ENCODE measurements at places on chromosomes 2 and 18.

GRCh38 chr2:138430181-138430580, 71.4 kb upstream of the SPOPL start:
- no peak for DNase-seq

- DNase-seq: no peak
These were observed 67.4 kb downstream of the BCL11A start for GRCh38 chr2:60486067-60486466.

- DNase-seq: peak; percentile 71
These were observed 117.3 kb downstream of the GALR1 start for GRCh38 chr18:77366720-77367641.

DNA sequence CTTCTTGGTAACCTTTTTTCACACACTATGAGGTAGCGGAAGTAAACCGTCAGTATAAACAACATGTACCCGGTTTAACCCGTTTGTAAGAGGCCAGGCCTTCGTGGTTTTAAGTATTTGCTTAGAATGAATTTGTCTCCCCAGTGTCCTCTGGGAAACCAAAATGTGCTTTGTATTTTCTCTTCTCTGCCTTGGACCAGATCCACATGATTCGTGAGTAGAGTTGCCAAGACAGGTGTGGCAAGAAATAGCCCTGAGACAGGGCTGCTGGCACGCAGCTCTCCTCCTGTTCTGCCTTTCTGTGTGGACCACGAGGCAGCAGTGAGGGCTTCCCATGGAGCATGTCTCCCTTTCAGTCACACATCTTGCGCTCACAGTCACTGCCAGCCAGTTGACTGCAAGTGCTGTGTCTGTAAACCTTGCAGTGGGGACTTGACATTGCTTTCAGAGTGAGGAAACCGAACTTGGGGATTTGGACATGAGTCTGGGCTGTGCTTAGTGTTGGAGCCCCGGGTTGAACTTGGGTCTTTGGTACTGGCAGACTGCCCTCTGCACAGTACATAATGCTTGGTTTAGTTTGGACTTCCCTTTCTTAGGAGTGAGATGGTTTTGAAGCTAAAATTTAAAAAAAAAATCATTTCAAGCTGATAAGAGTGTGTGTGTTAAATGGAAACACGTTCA, 19.1 kb downstream of the BCL2L11 start:
- DNase-seq: no peak

DNA sequence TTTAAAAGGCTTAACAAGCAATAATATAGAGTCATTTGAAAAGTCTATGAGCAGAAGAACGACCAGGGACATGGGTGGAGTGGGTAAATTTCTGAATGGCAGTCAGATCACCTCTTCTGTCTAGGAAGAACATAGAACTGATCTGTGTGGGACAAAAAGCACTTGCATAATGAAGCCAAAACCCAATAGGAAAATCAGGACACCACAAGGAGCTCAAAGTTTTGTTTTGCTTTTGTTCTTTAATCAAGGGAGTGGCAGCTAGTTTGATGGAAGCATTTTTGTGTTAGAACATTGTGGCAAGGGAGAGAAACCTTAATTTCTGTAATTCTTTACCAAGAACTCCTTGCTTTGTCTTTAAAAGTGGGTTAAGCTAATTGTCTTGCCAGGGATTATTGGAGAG, 240.2 kb upstream of the TANK start:
- DNase-seq: no peak

- no peak for DNase-seq
These were observed 13.2 kb downstream of the MFSD2B start for GRCh38 chr2:24022975-24023575.

DNA sequence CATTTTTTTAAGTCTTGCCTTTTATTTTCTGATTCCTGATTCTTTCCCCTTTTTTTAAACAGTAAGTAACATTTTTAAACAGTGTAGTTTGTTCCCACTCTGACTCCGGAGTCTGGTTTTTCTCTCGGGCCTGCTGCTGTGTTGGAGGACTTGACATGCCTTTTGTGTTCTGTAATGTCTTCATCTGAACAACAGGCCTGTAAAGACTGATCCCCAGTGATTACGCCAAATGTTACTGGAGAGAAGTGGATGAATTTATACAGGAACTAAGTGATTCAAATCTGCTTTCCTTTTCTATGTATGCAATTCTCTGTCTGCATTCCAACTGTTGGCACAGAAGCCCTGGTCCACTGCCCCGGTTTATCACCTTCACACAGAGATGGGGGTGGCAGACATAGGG, 54.3 kb upstream of the RMDN2 start:
- no peak for DNase-seq

- peak; percentile 99 for DNase-seq
These were observed at the start of gene RMC1 for GRCh38 chr18:23503038-23503962. Gene RMC1 (plus strand): TSS chr18:23503511. CDS start chr18:23503619, 108 bp downstream.

- DNase-seq: no peak
These were observed 7.8 kb downstream of the RAX start for GRCh38 chr18:59265246-59265973.

DNA sequence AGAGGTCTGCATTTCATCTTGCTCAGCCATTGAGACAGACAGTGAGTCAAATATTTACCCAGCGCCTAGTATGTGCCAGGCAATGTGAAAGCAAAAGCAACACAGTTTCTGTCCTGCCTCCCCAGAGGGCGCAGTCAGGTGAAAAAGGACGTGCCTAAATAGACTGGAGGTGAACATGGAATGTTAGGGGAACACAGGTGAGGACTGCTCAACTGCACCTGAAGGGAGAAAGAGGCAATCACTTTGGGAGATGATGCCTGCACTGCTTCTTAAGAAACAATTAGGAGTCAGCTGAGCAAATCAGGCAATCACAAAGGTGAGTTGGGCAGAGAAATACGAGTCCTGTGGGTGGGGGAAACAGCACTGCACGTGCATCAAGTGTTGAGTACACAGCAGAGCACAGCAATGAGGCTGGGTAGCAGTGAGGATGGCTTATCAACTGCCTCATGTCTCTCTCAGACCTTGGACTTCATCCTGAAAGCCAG, 218.3 kb upstream of the SMAD7 start:
- no peak for DNase-seq

DNA sequence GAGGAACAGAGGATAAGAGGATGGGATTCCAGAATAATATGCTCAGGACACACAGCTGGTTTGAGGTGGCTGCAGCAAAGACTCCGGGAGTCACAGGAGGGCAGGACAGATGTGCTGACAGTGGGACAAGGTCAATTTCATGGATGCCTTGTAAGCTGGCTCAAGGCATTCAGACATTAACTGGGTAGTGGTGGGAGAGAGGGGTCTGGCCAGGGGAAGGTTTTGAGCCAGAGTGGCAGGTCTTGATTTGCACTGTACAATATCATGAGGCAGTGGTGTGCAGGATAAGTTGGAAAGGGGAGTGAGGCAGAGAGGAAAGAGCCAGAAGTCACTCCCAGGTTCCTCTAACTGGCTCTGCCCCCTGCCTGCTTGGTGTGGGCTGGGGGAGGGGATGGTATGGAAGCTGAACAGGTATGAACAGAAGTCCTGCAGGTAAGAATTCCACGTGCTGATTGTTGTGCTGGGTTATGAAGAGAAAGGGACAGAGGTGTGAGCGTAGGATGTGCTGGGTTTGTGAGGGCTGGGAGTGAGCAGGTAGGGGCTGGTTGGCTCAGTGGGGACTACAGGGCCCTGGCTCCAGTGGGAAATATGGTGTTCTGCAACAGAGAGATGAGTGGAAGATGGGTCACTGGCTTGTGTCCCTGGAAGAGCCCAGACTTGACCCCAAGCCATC, 141.7 kb upstream of the COPS8 start:
- no peak for DNase-seq

DNA sequence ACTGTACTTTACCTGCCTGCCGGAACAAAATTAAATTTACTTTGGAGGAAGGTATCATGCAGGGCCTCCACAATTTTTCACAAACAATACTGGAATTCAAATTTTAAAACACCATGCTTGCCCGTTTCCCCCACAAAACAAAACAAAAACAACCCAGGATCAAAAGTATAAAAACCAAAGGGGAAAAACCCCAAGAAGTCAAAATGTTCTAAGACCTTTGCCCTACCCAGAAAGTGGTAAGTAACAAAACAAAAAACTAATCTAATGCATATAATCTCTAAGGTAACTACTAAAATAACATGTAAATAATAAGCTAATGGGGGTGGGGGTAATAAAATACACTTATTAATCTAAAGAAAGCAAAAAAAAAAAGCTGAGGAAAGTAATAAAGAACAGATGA, 60.5 kb downstream of the CUL3 start:
- DNase-seq: no peak

- no peak for DNase-seq
These were observed 1.1 kb upstream of the TET3 start for GRCh38 chr2:73983322-73984202.

GRCh38 chr18:57542126-57542525, 44.4 kb downstream of the FECH start:
- DNase-seq: no peak

DNA sequence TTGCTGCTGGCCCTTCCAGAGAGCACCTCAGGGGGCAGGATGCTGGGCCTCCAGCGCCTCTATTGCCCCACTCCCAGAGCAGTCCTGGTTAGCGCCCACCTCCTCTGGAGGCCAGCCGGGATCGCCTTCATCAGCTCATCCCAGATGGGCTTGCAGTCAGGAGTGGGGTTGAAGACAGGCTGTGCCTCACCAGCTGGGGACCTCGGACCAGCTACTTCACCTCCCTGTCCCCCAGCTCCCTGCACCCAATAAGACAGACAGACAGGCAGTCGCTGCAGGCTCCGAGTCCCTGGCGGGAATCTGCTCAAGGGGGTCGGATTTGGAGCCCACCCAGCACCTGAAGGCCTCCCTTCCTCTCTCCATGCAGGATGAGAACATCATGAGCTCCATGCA, 18.9 kb upstream of the FAHD2A start:
- DNase-seq: no peak

DNA sequence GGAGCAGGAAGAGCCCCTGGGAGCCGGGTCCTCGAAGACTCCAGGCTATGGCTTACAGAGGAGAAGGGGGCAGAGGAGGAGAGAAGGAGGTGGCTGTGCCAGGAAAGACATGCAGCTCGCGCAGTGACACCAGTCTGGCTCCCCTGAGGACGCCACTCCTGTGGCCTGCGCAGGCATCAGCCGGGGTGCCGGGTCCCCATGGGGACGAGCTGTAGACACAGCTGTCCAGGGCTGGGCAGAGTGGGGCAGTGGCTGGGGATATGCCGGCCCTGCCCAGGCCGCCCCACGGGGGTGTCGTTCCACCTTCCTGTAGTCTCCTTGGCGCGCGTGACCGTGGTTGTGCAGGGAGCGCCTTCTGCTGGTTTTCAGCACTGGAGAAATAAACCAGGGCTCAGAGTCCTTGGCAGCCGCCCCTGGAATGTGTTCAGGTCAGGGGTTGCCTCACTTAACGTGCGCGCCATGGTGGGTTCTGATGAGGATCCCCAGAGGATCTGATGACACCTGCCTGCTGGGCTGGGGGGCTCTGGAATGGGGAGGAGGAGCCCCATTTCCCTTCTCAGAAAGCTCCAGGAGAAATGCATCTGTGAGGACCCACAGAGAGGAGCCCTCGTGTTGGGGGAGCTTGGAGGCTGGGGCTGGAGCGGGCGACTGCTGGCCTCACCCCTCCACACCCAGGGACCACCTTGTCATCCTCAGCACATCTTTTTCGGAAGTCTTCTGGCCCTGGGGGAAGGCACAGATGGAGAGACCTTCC, 26.7 kb downstream of the RAMP1 start:
- peak; percentile 79 for DNase-seq

- no peak for DNase-seq
These were observed 71.7 kb downstream of the LONRF2 start for GRCh38 chr2:100250645-100251044.

DNA sequence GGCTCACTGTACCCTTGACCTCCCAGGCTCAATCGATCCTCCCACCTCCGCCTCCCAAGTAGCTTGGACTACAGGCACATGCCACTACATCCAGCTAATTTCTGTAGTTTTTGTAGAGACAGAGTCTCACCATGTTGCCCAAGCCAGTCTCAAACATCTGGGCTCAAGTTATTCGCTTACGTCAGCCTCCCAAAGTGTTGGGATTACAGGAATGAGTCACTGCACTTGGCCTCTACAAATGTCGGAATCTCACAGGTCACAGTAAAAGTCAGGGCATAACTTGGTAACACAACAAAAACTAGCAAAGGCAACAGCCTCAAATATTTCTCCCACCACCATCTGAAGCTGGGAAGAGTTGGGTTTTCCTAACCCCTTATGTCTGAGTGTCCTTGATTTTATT, 25.3 kb downstream of the SCG2 start:
- no peak for DNase-seq

All from sciatic nerve (tissue), 2 donors.